ENCODE measurements at places on chromosomes 1 and 21.
A peak's percentile ranks its signal among the peaks of the same experiment; 100 is the strongest.

DNA sequence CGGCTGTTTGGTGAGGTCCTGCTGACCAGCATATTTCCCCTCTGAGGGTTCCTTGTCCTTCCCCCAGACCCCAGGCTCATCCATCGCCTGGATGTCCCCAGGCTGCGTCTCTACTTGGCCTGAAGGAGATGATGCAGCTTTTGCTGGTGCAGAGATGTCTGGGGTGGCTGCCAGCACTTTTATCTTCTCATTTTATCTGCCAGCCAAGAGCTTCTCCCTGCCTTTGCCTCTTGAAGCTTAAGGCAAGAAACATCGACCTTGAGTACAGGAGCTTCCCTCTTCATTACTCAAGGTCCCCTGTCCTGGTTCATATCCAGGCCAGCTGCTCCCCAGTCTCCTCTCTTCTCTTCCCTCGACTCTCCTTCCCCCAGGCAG is 9.2 kb upstream of the H6PD start:
- no peak for DNase-seq

GRCh38 chr1:47865881-47866535 is 131.2 kb downstream of the TRABD2B start:
- DNase-seq = peak; percentile 22

GRCh38 chr1:225882694-225883615 is 775 bp upstream of the TMEM63A start:
- no peak for DNase-seq

- no peak for DNase-seq
These were observed 50.2 kb downstream of the PCNX2 start for GRCh38 chr1:233245191-233245765.

DNA sequence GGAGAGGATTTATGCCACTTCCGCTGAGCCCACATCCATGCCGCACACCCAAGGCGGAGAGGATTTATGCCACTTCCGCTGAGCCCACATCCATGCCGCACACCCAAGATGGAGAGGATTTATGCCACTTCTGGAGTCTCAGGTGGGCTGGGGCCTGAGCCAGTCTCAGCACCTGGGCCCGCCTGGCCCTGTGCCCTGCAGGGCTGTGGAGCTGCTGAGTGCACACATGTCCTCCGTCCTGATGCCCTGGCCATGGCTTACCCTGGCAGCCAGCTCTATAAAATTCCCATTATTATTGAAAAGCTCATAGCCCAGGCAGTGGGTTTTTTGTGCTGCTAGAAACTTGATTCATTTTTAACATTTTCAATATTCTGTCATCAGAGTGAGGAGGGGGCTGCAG is 89.8 kb upstream of the TMEM51 start:
- DNase-seq = no peak

DNA sequence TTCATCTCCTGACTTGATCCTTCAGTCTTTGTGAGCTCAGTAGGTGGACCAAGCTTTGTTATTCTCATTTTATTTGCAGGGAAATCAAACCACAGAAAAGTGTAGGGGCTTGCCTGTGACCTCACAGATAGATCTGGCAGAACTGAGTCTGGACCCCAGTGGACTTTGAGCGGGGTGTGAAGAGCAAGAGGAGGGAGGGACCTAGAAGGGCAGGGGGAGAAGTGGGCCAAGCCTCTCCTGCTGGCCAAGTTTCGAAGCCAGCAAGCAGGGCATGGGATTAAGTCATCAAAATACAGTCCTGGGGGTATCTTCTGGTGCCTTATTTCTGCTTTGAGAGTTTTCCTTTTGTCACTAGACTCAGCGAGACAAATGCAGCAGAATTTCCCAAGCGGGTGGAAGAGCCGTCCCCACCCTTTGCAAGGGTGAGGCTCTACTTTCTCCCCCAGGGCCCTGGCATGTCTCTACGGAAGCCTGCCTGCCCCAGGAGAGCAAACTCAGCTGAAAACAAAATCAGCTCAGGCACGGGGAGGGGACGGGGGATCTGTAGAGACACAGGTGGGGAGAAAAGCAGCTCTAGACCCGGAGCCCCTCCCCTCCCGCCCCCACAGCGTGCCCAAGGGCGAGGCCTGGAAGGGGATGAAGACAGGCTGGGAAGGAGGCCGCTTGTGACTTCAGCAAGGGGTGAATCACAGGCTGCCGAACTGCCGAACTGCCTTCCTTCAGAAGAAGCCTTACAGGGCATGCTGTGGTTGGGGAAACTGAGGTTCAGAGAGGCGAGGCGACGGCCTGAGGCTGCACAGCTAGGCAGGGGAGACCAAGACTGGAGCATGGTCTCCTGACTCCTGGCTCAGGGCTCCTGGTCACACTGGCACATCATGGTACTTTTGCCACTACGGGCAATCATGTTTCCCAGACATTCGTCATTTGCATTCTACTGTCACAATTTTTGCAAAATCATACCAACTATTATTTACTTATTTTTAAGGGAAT is 19.2 kb downstream of the PKP1 start:
- DNase-seq = no peak

DNA sequence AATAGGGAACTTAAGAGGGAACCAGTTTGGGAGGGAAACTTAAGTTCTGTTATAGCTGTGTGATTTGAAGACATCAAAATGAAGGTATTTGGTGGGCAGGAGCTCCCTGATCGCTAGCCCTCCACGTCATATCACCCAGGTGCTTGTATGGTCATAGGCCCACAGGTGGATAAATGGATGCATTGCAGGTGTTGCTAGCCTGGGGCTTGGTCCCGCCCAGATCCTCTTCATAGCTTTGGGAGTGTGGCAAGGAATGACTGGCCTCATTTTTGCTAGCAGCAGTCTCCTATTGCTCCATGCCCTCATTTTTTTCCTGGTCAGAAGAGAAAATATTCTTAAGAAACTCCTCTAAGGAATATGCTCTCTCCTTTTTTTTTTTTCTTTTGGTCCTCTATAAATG is 11.3 kb downstream of the GNPAT start:
- no peak for DNase-seq

DNA sequence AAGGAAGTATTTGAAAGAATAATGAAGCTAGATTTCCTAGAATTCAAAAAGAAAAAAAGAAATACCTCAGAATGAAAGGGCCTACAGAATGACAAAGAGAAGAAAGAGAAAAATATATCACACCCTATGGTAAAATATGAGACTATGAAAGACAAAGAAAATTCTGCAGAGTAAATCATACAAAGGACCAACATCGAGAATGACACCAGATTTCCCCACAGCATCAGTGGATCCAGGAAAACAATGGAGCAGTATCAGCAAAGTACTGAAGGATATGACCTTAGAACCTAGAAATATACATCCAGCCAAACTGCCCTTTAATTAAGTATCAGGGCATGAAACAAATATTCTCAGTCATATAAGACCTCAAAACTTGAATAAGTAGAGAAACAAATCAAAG is 21.2 kb upstream of the IFNAR2 start:
- DNase-seq = no peak

GRCh38 chr1:107704911-107705310 is 260.1 kb downstream of the VAV3 start:
- no peak for DNase-seq

DNA sequence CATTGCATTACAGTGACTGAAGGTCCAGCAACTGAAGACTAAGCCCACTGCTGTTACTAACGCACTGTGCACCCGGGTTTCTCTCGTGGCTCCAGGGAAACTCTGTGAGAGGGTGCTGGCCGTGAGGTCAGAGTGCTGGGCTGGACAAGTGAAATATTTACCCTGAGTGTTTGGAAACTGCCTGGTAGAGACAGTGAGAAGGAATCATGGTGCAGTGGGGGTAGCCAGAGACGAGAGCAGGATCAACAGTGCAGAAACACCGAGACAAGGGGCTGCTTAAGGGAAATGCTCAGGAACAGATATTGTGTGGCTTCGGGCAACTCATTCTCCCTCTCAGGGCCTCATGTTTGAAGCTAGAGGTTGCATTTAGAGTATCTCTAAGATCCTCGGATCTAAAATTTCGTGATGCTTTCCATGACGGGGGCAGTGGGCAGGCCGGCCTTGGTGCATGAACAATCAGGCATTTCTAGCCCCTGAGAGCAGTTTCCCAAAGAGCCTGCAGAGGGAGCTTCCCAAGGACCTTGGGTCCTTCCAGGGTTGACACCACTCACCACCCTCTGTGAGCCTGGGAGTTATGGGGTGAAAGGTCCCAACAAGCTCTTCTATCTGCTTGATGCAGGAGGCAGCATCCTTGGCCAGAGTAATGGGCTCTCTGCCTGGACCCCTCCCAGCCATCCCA is 9.7 kb downstream of the CD2 start:
- DNase-seq = no peak

GRCh38 chr1:35637401-35637809 is 3.9 kb downstream of the PSMB2 start:
- no peak for DNase-seq

DNA sequence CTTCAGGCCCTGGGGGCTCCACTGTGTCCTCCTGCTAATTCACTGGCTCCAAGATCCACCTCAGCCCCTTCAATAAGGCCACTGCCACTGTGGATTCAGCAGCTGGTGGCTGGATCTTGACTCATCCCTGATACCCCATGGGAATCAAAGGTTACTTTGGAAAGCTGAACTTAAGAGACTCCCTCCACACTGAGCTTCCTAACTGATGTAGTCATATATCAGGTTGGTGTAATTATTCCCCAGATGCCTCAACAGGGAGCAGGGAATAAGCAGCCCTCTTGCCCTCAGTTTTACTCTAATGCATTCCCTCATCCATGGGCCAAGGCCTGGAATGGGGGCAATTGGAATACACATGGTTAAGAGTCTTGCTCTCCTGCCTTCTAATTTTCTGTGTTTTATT is 164.6 kb downstream of the FASLG start:
- DNase-seq = no peak

DNA sequence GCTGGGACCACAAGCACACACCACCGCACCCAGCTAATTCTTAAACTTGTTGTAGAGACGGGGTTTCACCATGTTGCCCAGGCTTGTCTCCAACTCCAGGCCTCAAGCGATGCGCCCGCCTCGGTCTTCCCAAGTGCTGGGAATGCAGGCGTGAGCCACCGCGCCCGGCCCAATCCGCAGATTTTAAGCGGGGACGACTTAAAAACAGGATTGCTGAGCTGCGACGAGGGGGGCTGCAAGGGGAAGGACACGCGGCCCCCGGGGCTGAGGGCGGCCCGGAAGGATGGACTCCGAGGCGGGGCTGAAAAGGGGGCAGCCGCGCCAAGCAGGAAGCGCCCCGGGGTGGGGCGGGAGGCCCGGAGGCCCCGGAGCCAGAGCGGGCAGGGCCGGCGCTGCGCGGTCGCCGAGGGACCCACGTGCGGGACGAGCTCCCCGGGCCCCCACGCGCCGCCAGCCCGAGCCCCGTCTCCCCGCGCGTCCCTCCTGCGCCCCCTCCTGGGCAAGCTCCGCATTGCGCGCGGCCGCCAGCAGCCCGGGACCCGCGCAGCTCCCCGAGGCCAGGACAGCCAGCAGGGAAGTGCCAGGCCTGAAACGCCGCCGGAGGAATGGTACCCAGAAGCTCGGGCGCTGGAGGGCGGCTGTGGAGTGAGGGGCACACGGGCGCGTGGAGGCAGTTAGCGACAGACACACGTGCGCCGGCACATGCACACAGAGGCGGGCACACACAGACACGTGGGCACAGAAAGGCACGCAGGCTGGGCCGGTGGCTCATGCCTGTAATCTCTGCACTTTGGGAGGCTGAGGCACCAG is 5.5 kb upstream of the PRKCZ start:
- peak; percentile 76 for DNase-seq

DNA sequence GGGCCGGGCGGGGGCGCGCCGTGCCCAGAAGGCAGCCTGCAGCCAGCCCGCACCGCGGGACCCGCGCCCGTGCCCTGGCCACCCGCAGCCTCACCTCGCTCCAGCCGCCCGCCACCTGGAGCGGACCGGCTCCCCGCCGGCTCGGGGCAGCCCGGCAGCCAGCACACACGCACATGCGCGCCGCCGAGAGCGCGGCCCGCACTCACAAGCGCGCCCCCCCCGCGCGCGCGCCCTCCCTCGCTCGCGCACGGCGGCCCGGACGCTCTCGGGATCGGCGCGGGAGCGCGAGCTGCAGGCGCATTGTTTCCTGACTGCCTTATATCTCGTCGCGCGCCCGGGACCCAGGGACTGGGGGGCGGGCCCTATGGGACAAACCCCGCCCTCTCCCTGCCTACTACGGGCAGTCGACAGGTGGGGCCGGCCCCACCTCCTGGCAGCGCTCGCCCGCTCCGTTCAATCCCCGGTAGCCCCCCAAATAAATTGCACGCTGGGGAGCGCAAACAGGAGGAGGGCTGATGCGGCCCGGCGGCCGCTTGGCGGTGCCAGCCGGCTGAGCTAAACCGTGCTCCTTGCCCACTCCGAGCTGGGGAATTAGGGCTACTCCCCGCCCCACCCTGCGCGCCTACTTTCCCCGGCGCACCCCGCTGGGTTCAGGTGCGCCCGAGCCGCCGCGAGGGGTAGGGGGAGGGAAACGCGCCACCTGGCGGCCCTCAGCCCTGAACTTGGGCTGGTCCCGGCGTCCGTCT is at the start of gene MYCL:
Gene MYCL (minus strand): TSS at position 204 of the 746 bp plus-strand sequence. CDS start 483 bp downstream, outside the sequence.
- peak; percentile 78 for DNase-seq

DNA sequence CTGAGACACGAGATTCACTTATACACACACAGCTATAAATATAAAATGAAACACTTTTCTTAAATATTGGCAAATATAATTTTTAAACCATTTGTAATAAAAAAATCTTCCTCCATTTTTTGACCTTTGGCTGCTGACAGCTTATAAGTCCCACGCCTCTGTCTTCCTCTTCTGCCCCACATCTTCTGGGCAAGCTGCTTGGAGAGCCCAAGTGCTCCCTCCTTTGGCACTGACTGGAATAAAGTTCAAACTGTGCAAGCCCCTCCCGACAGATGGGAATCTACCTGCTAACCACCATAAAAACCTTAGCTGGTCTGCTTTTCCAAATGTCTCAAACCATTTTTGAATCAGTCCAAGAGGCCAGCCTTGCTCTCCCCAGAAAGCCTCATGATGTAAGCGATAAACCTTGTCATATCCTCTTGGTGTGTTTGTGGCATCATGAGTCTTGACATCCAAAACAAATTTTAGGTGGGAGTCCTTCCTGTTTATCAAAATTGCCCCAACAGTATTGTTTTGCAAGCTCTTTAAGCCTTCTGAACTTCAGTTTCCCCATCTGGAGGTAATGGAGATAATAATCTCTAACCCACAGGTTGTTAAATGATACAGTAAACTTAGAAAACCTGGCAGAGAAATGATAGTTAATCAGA is 99.8 kb downstream of the SNX7 start:
- no peak for DNase-seq

GRCh38 chr1:64469116-64469976 is 583 bp upstream of the CACHD1 start:
- DNase-seq = no peak

- no peak for DNase-seq
These were observed 67.8 kb upstream of the BCL10 start for GRCh38 chr1:85344256-85344694.

DNA sequence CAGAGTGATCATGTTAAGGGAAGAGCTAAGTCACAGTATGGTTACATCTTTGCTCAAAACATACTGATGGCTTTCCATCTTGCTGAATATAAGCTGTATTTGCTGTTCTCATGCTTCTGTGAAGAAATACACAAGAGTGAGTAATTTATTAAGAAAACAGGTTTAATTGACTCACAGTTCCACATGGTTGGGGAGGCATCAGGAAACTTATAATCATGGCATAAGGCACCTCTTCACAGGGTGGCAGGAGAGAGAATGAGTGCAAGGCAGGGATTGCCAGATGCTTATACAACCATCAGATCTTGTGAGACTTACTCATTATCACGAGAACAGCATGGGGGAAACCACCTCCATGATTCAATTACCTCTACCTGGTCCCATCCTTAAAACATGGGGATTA is 24.4 kb upstream of the RGS5 start:
- DNase-seq = no peak

- DNase-seq = no peak
These were observed 17.4 kb downstream of the HYI start for GRCh38 chr1:43436371-43436770.

Data from natural killer cell treated with Interleukin-12 subunit alpha and Interleukin-12 subunit beta and Interleukin-15 and Interleukin-18, amount 100 ng/mL, for 72 hours (primary cell).